ENCODE measurements at places on chromosomes 2 and 18.

- no peak for DNase-seq
- H3K27me3 ChIP-seq: no peaks in the 10 kb centered on the region
- H3K27ac ChIP-seq: no peak overlapping the region
- peaks cover 4% of the 10 kb centered on the region for H3K4me1 ChIP-seq
- no peak overlapping the region for H3K4me3 ChIP-seq
Measured at GRCh38 chr2:23521060-23521459, 136.1 kb downstream of the KLHL29 start.

DNA sequence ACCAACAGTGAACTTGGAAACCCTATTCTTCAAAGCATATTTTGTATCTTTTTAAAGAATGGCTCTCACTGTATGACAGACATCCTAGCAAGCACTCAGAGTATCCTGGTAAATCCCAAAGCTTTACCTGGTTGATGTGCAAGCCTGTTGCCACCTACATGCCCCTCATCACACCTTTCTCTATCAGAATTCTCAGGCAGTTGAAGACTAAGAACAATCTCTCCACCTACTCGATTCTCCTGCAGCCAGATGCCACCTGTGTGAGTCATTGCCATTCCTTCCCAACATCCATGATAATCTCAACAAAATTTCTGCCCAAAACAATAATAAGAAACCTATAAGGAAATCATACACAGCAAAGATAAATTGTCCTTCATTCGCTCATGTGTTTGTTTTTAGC, 659.8 kb downstream of the BCL11A start:
- H3K4me1 ChIP-seq: no peaks in the 10 kb centered on the region
- H3K4me3 ChIP-seq: no peak overlapping the region
- no peaks in the 10 kb centered on the region for H3K27me3 ChIP-seq
- no peaks in the 10 kb centered on the region for H3K36me3 ChIP-seq
- no peak for DNase-seq

- H3K4me1 ChIP-seq: no peaks in the 10 kb centered on the region
- no peaks in the 10 kb centered on the region for H3K36me3 ChIP-seq
Measured at GRCh38 chr2:72051971-72052505, 95.6 kb downstream of the CYP26B1 start.

- no peaks in the 10 kb centered on the region for H3K27me3 ChIP-seq
- no peak for DNase-seq
- H3K27ac ChIP-seq: no peak overlapping the region
- no peak overlapping the region for H3K4me3 ChIP-seq
Measured at GRCh38 chr2:194566907-194567660, 1089.9 kb upstream of the SLC39A10 start.

DNA sequence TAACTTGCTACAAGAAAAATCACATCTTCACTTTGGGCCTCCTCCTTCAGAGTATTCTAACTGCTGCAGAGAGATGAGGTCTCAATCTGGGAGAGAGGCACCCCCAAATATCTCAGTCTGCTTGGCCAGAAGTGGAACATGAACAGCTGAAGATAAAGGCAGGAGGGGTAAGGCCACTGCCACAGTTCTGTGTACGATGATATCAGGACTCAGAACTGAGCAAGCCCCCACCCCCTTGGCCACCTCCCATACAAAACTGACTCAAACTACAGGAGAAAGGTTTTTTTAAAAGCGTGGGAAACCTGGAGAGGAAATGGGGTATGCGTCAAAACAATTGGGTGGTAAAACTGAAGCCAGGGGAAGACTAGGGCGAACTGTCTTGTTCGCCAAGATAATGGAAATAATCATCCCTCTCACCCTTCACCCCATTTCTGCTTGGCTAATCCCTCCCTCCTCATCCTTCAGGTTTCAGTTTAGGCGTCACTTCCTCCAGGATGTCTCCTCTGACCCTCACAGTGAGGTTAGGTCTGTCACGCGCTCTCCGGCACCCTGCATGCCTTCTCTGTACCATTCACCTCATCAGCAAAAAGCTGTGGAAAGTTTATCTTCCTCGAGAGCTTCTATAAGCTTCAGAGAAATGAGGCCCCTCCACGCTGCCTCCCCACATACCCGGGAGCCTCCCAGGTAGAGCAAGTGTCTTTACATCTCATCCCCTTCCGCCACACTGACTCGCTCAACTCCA, 64.4 kb downstream of the SFXN5 start:
- peaks cover 10% of the 10 kb centered on the region for H3K36me3 ChIP-seq
- H3K27ac ChIP-seq: no peak overlapping the region
- no peaks in the 10 kb centered on the region for H3K4me1 ChIP-seq
- H3K4me3 ChIP-seq: no peak overlapping the region
- H3K27me3 ChIP-seq: no peaks in the 10 kb centered on the region

DNA sequence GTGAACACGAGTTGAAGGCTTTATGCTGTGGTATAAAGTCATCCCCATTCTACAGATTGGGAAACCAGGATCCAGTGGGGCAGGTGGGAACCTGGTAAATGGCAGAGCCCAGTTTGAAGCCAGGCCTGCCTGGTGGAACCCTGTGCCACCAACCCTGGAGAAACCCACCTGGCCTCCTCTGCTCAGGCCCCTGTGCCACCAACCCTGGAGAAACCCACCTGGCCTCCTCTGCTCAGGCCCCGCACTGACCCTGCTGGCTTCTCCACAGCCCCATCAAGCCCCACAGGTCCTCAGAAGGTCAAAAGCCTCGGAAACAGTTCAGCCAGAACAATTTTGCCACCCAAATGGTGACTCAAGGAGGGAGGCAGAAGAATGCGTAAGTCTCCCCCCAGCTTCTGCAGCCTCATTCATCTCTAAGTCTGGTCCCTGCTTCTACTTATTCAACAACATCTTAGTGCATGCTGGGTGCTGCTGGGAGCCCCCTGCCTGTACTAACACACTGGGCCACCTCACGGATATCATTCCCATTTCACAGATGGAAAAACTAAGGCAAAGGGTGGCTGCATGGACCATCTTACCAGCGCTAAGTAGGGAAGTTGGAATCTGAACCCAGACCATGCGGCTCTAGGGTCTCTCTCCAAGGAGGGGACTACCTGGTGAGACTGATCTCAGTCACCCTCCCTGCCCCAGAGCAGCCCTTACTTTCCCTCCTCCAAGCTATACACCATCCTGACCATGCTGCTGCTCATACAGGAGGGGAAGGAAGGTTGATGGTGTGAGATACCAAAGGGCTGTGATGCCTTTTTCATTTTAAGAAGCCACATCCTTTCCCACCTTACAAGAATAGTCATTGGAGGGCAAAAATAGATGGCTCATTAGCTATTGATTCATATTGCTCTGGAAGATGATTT, 93.7 kb upstream of the ID2 start:
- no peaks in the 10 kb centered on the region for H3K36me3 ChIP-seq
- no peak overlapping the region for H3K4me3 ChIP-seq
- no peak overlapping the region for H3K27ac ChIP-seq
- H3K4me1 ChIP-seq: peaks cover 20% of the 10 kb centered on the region
- no peaks in the 10 kb centered on the region for H3K27me3 ChIP-seq
- DNase-seq: no peak

DNA sequence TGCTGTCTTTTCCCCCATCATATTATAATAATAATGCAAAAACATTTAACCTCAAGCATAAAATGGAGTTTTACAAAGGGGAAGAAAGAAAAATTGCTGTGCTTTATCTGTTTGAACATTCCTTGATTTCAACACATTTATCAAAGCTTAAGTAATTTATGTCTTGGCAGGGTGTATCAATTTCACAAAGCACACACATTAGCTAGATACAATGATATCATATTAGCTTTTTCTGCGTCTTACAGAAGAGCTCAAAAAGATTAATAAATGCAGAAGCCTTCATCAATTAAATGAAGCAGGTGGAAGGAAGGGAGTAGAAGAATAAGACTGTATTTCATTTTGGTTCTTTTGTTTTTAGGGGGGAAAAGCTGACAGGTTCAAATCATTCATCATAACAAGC, 103.0 kb downstream of the NXPH2 start:
- H3K4me1 ChIP-seq: no peaks in the 10 kb centered on the region
- DNase-seq: no peak
- H3K27ac ChIP-seq: no peak overlapping the region
- no peak overlapping the region for H3K4me3 ChIP-seq
- H3K27me3 ChIP-seq: no peaks in the 10 kb centered on the region
- no peaks in the 10 kb centered on the region for H3K36me3 ChIP-seq
